ENCODE measurements at places on chromosomes 16 and 17. TPM values are rescaled to one million over a fixed set of nuclear protein-coding genes. Genes with fewer than 3 reads are reported as not detected.

DNA sequence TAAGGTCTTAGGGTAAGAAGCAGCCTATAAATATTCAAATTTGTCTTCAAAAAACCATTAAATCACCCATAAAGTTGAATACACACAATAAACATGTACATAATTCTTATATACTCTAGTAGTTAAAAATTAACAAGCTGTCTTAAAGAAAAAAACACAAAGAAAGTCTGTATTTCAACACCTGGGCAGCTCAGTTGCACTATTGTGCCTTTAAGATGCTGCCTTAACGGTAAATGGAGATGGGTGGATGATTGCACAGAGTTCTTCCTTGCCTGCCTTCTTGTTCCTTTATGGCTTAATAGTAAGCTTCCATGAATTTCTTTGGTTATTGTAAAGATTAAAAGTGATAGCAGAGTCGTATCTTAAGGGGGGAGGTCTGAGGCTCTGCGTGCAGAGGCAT lies 105.1 kb downstream of the TOX3 start:
- DNase-seq, result no peak
- H3K27me3 ChIP-seq, result no peaks in the 10 kb centered on the region
- no peaks in the 10 kb centered on the region for H3K36me3 ChIP-seq
- no peak overlapping the region for H3K27ac ChIP-seq
- H3K4me1 ChIP-seq, result no peaks in the 10 kb centered on the region

DNA sequence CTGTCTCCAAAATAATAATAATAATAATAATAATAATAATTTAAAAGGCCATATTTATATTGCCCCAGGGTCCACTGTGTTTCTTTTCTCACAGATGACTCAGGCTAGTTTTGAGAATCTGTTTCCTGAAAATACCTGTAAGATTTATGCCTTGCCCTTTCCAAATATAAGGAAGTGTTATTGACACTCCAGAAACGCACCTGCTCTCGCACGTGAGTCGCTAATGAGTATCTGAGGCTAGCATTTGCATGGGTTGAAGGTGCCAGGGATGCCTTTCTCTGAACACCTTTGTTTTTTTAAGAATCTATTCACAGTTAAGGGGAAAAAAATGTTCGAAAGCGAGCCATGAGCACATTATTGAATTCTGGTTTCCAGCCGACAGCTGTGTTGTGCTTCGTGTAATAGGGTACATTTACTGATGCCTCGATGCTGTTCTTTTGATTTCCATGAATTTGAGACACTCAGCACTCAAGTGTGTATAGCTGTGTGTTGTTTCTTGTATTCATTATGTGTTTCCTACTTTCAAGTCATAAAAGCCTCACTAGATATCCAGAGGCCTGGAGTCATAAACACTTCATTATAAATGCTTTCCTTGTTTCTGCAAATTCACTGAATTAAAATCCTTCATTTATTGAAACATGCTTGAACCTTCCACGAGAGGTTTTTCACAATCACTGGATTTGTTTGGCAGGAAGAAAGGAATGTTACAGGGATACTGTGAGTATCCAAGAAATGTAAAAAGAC lies 45.0 kb upstream of the NOL11 start:
- no peak for DNase-seq
- no peaks in the 10 kb centered on the region for H3K4me1 ChIP-seq
- H3K36me3 ChIP-seq, result peaks cover 4% of the 10 kb centered on the region

GRCh38 chr16:24977678-24978075 lies 37.5 kb downstream of the ARHGAP17 start:
- DNase-seq, result no peak
- peaks cover 48% of the 10 kb centered on the region for H3K4me1 ChIP-seq
- H3K4me3 ChIP-seq, result no peak overlapping the region
- H3K27ac ChIP-seq, result no peak overlapping the region
- no peaks in the 10 kb centered on the region for H3K27me3 ChIP-seq
- peaks cover 35% of the 10 kb centered on the region for H3K36me3 ChIP-seq

DNA sequence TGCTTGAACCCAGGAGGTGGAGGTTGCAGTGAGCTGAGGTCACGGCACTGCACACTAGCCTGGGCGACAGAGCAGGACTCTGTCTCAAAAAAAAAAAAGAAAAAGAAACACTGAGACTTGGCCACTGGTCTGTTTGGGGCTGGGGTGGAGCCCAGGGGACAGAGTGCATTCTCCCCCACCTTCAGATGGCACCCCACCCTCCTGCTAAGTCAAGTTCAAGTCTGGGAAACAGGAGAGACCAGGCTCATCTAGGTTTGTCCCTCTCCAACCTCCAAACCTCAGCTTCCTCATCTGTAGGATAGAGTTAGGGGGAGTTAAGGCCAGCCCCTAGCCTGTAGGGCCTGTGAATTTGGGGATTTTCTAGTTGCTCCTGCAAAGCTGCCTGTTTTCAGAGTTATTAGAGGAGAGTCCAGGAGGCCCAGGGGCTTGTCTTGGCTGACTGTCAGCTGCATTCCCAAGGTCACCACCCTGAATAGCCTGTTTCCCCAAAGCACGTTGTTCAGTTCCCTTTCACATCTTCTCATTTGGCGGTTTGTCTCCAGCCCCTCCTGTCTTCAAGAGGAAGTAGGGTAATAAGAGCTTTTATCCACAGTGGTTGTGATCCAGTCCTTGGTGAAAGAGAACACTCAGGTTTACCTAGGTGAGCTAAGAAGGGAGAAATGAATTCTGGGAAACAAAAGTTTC lies 2.2 kb downstream of the MT3 start:
- no peak overlapping the region for H3K4me3 ChIP-seq
- no peak for DNase-seq
- H3K4me1 ChIP-seq, result peaks cover 20% of the 10 kb centered on the region

DNA sequence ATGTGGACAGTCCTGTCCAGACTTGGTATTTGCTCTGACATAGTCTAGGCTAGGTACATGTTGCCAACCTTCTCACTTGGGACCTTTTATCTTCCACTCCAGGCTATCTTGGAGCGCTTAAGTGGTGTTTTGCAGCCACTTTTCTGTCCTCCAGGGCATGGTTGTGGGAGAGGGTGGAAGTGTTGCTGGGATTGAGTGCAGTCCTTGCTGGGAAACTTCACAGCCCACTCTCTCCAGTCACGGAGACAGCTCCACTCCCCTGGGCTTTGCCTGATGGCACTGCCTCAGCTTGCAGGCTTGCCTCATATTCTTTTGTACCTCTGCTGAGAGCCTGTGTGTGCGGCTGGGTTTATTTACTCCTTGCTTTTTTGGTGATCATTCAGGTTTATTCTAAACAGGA lies 17.4 kb downstream of the RPA1 start:
- peaks cover 18% of the 10 kb centered on the region for H3K4me1 ChIP-seq
- no peaks in the 10 kb centered on the region for H3K27me3 ChIP-seq
- H3K27ac ChIP-seq, result no peak overlapping the region
- no peak for DNase-seq
- H3K36me3 ChIP-seq, result peaks cover 49% of the 10 kb centered on the region

Gene SLC47A1
- total RNA-seq, result 0.26 TPM

Gene TNP2
- total RNA-seq, result not detected

Gene RDM1
- total RNA-seq, result 1.7 TPM

Gene SHCBP1
- 46.5 TPM for total RNA-seq

Gene CASKIN1
- 1.0 TPM for total RNA-seq
